Karpas-422 (cell line): ENCODE measurements at places on chromosomes 6 and 20.

DNA sequence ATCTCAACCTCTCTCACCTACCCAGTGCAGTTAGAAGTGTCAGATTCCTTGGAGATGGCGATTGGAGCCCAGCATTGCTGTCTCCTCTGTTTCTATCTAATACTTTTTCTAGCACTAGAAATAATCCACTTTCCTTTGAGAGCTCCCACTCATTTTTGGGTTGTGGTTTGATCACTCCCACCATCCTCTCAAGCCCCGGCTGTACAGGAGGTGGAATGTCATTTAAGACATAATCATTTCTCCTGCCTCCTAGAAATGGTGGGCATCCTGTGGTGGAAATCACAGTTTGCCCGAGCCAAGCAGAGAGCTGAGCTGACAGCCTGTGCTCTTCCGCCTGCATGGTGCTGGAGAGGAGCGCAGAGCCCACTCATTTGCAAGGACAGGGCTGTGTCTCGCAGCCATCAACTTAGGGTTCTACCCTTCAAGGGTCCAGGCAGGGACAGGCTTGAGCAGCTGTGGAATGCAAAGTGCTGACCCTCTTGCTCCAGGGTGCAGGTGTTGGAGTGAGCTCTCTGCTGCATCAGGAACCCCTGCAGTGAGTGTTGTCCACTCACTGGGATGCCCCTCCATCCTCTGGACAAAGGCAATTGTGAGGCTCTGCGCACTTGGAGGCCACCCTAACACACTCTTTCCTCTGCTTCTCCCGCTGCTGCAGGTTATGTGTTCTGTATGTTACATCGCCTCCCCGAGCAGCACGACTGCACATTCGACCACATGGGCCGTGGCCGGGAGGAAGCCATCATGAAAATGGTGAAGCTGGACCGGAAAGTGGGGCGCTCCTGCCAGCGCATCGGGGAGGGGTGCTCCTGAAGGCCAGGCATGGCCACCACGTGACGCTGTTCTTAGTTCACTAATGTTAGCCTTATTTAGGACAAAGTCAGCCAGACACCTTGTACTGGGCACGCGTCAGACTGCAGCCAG lies 332.3 kb downstream of the ZFAND3 start:
- no peak for DNase-seq

DNA sequence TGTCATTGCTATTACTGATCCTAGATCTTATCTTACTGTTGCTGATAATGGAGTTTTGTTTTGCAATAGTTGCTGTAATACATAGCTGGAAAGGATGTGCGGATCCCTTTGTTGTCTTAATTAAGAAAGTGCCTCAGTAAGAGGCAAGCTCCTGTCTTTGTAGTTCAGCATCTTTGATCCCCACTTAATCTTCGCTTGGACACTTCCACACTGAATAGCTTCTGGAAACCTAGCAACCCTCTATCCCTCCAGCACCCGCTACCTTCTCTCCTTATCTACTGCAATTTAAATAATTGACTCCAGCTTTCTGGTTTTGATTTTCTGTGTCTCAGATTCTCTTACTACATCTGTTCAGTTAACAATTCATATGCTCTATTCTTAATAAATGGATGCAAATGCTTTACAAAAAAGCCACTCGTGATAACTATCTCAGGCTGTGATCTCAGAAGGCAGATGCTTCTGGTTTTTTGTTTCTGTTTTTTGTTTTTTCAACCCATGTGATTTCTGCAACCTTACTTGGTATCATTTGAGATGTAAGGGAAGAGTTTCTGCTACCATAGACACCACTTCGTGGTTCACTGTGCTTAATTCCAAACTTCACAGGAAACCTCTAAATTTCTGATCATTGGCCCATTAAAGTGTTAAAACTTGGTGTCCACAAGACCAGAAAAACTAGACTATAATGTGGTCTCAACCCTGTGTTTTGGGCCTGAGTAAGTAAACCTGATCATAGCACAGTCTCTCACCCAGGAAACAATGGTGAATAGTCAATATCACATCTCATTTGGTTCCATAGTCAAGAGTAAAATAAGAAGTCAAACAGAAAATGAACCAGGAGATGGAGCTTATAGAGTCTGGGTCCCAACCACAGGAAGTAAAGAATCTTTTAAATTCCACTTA lies 352.1 kb upstream of the SOX4 start:
- DNase-seq: no peak

GRCh38 chr20:25865715-25866656 lies 169.3 kb upstream of the ZNF337 start:
- DNase-seq: no peak

DNA sequence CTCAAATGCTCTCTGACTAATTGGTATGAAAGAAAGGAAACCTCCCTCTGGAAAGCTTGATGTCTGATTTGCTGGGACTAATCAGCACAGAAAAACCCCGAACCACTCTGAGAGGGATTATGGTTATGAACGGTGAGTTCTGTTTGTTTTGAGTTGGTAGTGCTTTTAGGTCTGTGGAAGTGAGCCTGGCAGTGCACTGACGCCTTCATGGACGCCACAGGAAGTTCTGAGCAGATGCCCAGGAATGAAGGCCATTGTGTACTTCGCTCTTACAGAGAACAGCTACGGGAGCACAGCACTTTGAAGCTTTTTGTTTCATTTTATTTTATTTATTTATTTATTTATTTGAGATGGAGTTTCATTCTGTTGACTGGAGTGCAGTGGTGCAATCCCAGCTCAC lies 754.1 kb downstream of the QKI start:
- no peak for DNase-seq

- no peak for DNase-seq
These were observed 97.0 kb downstream of the PLCB1 start for GRCh38 chr20:8229090-8229489.

DNA sequence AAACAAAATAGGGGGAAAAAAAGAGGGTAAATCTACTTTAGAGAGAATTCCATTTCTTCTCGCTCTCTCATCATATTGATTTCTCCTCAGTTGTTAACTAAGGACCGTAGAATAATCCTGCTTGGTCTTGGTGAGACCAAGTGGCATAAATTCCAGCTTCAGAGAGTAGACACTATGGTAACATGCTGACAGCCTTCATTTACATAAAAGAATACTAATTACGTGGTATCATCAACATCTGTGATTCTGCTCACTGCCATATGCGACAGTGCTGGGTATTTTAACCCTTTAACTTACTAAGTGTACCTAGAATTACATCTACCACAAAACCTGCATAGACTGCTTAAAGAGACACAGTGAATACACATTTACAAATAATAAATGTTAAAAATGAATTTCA lies 27.1 kb downstream of the TOMM6 start:
- DNase-seq: no peak

GRCh38 chr20:44702776-44703175 lies 12.4 kb upstream of the CCN5 start:
- no peak for DNase-seq

DNA sequence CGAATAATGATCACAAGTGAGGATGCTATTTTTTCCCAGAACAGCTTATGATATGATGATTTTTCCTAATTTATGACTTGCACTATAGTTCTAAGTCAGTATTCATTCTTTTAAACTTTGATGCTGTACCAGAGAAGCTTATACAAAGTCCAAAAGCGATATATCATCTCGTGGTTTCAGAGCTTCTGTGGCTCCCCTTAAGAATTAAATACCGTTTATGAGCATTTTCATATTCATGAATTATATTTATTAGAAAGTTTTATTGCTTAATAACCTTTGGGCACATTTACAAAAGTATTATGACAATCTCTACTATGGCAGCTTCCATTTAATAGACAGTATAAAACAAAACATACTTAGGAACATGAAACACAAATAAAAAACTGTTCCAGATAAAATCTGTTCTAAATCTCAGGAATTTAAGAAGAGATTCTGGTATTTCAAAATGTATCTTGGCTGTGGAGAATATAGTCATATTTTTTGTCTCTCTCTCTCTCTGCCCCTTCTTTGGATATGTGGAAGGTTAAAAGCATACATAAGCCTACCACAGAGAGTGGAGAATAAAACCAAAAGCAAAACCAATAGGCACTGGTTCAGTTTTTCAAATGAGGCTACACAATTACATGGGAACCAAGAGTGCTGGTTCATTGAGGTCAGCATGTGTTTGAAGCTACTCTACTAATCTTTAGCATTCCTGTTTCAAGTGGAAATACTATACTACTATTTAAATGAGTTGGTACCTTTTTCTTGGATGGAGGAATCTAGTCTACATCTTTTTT lies 884.5 kb upstream of the GJE1 start:
- no peak for DNase-seq

- no peak for DNase-seq
These were observed 6.0 kb upstream of the AVP start for GRCh38 chr20:3090565-3090964.

GRCh38 chr20:21235484-21236445 lies 67.4 kb upstream of the XRN2 start:
- peak; percentile 88 for DNase-seq

GRCh38 chr6:105994118-105994590 lies 92.0 kb upstream of the PRDM1 start:
- no peak for DNase-seq

GRCh38 chr6:3546121-3546520 lies 89.3 kb upstream of the SLC22A23 start:
- DNase-seq: no peak

DNA sequence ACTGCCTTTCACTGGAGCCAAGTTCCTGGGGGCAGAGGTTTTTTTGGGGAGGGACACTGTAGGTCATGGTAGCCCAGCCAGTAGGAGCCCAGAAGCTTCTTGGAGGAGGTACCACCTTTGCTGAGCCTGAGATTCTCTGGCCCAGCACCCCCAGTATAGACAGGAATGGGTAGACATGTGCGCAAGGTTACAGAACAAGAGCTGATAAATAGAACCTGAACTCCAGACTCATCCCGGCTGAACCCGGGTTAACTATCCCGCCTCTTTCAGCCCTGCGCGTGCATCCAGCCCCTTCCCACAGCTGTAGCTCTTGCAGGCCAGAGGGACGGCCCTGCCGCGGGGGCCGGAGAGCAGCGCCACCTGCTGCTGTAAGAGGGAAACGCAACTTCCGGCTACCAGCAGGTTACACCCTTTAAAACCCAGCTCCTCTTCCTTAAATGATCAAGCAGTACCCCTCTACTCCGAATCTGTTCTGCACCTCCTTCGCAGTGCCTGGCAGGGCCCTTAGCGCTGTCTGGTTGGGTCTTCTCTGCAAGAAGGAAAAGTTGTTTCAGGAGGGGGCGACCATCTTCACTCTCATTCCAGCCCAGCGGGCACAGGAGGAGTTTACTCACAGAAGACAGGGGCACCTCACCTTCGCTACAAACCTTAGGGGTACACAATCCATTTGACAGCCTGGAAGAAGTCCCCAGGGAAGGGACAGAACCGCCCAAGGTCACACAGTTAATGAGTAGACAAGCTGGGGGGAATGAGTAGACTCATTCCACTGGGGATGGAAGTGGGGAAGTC lies 7.5 kb downstream of the SRXN1 start:
- peak; percentile 92 for DNase-seq

GRCh38 chr20:41143354-41143753 lies 6.0 kb downstream of the PLCG1 start:
- DNase-seq: no peak

DNA sequence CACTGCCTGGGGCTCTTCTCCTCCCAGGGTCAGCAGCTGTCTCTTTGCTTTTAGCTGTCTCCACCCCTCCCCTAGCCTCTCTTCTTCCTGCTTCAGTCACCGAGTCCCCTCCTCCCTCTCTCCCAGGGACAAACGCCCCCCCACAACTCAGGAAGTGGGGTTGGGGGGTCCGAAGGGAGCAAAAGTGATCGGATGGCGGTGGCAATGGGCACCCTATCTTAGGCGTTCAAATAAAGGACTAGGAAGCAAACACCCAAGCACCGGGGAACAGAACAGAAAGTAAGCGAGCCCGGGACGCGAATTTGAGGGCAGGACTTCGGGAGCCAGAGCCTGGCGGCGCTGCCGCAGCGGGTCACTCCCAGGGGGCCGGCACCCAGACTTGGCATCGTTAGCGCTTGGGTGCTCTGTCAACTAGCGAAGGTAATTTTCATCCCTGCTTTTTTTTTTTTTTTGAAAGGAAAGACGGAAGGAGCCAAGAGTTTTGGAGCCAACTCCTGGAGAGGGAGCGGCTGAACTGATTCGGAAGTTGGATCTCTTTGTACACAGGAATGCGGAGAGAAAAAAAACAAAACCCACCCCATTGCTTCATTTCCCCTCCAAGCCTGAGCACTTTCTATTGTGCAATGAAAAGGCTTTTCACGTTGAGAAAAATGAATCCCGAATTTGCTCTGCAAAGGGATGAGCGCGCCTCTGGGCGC lies 815 bp upstream of the ITPR3 start:
- peak; percentile 73 for DNase-seq

- DNase-seq: no peak
These were observed 2.0 kb upstream of the KCNB1 start for GRCh38 chr20:49484180-49485140.

- no peak for DNase-seq
These were observed 11.8 kb downstream of the CFAP61 start for GRCh38 chr20:20063941-20064702.

- DNase-seq: no peak
These were observed 1075.6 kb upstream of the GJE1 start for GRCh38 chr6:141056945-141057625.

GRCh38 chr20:58040447-58041290 lies 187.8 kb downstream of the ANKRD60 start:
- no peak for DNase-seq

DNA sequence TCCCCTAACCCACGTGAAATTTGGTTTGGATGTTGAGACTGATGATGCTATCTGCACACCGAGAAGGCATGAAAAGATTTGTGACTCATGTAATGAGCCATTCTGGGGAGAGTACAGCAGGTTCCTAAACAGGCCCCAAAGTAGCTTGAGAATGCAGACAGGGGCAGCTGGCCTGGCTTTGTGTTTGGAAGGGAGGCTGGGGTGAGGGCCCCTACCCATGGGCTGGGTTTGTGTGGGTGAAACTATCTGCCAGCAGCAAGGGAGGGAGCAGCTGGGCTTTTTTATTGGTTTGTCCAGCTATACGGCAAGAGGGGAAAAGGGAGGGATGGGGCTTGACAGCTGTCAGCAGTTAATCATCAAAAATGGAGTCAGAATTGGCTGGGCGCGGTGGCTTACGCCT lies 87.0 kb upstream of the RNF24 start:
- no peak for DNase-seq

DNA sequence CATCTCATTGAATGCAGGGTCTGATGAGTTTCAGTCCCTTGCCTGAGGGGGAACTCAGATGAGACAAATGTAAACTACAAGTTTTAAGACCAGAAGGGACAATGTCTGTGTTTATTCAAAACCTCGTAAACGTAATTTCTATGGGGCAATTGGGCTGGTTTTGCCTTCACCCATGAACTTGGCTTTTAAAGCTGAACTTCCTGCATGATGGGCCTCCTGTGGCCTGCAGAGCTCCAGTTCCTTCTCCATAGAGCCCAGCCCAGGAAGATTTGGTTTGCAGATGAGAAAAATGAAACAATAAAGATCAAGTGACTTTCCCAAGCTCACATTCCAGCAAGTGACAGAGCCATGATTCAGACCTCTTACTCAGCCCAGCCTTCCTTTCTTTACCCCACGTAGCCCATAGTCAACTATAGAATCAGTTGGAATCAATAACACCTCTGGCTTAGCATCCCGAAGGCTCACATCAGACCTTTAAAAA lies 612.3 kb downstream of the UTRN start:
- no peak for DNase-seq

- peak; percentile 90 for DNase-seq
These were observed 16.7 kb upstream of the TBC1D20 start for GRCh38 chr20:478949-479429.
